ENCODE measurements at places on chromosomes 2 and 18.

- no peak for DNase-seq
Measured at GRCh38 chr2:240048237-240048636, 5.1 kb downstream of the OR6B3 start.

DNA sequence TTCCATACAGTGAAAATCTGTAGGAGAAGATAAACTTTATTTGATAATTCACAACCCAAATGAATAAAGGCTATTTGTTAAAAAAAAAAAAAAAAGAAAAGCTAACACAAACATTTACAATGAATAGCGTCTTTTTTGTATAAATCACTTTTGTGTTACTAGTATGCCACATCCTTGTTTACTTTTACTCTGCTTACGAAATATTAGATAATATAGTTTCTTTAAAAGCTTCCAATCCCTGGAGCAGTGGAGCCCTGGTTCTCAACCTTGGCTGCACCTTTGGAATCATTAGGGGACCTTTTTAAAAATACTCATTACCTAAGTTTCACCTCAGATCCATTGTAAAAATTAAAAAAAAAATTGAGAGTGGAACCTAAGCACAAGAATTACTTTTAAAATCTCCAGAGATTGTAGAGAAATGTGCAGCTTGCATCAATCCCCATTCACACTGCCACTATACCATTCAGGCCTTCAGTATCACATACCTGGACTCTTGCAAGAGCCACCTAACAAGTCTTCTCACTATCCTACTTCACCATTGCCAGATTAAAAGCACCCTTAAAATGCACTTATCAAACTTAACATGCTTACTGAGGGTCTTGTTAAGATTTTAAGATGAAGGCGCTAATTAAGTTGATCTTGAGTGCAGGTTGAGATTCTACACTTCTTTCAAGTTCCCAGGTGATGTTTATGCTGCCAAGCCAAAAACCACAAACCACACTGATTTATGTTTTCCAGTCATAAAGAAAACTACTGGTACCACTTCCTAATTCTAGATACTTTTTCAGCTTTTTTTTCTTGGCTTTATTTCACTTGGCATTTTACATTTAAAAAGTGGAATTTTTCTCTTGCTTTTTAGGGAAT lies 59.7 kb upstream of the ZC3H15 start:
- DNase-seq = no peak

DNA sequence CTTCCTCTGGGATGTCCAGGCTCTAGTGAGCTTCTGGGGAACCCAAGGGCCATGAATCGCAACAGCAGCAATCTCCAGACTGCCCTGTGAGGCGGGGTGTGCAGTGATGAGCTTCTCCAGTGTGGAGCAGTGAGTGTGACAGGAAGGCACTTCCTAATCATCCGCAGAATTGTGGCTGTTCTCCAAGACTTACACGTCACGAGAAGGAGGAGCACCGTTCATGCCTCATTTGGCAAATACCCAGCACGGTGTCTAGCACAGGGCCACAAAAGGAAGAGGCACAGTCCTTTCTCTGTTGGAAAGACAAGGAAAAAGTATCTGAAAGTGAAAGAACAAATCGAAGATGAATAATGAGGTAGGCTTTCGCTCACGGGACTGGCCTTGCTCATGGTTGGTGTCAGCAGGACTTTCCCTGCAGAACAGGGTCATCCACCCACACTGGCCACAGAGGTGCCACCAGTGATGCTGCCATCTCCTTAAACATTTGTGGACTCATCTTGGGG lies 125.1 kb upstream of the HAAO start:
- DNase-seq = no peak

DNA sequence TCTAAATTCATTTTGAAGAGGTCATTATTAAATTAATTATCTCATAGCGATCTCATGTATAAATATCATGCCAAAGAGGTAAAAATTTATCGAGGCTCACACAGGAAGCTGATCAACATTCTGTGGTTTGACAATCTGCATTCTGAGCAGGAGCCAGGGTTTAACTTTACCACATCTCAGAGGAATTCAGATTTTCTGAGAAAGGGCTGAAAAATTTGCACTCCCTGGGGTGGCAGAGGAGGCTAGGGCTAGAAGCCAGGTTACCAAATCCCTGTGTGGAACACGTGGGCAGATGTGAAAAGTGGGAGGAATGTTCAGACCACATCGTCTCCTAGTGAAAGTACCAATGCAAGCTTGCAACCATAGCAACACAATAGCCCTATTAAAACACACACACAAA lies 63.5 kb upstream of the CTLA4 start:
- DNase-seq = no peak

DNA sequence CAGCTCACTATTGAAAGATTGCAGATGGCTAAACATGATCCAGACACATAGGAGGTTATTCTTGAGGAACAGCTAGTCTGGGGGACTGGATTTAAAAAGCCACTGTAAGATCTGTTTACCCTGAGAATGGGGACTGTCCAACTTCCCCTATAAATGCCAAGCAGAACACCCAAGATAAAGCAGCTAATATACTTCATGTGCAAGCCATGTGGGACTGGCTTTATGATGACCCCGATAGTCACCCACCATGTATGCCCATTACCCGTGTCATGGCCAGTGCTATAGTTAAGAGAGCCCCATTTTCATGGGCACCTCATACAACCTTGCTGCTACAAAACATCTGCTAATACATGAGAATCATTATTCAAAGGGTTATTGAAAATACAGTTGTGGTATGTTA lies 16.0 kb downstream of the YPEL5 start:
- DNase-seq = no peak

- DNase-seq = no peak
Measured at GRCh38 chr2:101509499-101510284, 34.8 kb upstream of the RFX8 start.

DNA sequence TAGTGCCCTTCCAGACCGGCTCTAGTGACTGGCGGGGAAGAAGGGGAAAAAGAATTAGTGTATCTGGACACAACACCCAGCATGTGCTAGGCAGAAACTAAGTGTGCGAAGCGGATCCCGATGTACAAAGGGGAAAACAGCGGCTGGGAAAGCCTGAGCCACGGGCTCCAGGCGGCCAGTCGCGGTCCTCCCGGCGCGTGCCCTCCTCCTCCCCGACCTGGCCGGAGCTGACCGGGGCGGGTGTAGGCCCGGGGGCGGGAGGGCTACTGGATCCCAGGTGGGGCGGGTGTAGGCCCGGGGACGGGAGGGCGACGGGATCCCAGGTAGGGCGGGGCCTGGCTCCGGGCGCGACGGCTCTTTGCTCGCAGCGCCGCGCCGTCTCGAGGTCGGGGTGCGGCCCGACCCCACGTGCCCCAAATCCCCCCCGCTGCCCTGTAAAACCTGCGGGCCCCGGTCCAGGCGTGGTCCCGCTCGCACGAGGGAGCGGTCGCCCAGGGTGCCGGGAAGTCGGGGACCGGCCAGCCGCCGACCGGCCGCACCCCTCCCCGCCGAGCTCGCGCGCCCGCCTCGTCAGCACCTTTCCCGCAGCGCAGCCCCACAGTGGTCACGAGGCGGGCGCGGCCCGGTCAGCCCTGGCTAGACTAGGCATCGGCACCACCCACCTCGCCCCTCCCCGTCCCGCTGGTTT lies 48.8 kb downstream of the C2orf42 start:
- DNase-seq = no peak

GRCh38 chr2:151815821-151816489 lies 12.3 kb downstream of the ARL5A start:
- DNase-seq = no peak

GRCh38 chr2:129748653-129749052 lies 230.8 kb upstream of the RAB6C start:
- no peak for DNase-seq

DNA sequence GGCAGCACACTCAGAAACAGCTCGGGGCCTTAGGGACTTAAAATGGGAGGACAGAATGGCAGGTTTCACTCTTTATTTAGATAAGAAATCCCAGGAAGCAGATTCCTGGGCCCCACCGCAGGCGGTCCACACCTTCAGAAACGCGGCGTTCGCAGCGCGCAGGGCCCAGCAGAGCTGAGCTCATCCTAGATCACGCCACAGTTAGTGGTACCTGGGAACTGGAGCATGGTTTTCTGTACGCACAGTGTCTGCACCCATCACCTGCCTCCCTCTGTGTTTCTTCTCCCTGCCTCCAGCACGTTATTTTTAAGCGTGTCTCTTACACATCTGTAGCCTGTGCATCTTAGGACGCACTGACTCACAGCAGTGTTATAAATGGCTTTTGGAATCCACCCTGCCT lies 242.1 kb downstream of the ALPK2 start:
- DNase-seq = no peak

DNA sequence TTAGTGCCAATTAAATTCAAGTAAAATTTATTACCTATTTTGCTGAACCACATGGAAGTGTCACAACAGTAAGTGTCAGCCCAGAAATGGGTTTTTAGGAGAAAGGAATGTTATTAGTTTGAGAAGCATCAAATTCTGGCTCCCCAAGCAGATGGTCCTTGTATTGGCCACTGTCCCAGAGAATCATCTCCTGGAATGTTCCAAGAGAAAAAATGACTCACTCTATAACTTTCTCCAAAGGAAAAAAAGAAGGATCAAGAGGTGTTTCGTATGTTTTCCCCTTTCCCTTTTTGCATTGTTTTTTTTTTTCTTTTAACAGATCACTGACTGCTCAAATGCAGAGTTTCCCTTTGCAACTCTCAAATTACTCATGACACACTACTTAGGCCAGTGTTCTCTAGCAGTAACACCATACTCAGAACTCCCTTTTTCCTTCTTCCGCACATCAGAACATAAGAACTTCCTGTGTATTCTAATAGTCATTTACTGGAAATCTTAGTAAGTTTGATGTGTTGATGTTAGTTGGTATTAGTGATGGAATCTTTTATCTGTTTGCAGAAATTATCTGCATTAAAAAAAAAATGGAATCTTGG lies 390.3 kb downstream of the GPD2 start:
- no peak for DNase-seq

DNA sequence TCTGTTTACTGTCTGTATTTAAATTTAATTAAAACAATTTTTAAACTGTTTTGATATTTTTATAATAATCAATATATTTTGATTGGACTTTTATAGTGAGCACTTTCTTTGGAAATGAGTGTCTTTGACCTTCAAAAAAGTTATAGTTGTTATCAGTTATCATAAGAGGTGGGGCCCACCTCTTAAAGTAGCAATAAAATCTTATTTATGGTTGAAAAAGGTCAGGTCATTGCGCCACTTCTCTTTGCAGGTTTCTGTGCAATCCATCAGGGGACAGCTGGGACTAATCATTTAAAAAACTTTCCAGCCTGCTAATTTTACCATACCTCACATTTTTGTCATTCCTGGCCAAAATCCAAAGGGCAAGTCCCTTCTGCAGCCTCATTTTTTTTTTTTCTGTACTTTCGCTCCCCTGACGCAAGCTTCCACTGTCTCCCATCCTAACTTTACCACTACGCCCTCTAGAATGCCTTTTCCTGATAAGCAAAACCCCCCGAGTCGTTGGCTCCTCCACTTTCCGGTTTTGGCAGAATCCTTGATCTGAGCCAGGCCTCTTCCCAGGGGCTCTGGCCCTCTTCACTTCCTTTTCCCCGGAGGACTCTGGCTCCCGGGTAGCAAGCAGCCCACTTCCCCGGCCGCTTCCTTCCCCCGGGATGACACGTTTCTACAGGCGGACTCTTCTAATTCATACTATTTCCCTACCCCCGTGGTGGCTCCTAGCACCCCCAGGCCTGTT lies 1.1 kb upstream of the SEH1L start:
- no peak for DNase-seq

DNA sequence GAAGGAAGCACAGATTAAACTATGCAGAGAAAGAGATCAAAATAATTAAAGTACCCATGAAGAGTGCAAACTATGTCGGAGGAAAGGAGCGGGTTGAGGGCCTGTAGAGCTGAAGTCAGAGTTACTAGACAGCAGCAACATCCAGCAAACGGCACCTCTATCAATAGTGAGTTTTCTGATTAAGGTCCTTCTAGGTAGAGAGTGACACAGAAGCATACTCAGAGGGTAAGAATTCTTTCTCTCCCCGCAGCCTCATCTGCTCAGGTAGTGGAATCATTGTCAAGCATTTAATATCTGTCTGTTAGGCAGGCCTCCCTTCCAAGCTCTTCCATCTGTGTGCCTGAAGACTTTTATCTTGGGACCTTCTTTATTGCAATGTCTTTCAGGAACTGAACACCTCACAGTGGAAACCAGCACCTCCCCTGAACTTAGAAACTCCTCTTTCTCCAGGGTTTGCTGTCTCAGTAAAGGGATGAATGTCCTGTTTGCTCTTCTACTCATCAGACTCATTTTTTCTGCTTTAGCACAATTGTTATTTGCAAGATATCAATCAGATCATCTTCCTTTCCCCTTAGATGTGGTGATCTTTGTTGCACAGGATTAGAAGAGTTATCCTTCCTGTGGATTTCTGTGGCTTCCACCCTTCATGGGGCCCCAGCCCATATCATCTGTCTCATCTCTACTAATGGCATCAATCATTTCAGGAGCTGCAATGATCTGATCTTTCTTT lies 28.8 kb downstream of the SP140 start:
- DNase-seq = no peak

DNA sequence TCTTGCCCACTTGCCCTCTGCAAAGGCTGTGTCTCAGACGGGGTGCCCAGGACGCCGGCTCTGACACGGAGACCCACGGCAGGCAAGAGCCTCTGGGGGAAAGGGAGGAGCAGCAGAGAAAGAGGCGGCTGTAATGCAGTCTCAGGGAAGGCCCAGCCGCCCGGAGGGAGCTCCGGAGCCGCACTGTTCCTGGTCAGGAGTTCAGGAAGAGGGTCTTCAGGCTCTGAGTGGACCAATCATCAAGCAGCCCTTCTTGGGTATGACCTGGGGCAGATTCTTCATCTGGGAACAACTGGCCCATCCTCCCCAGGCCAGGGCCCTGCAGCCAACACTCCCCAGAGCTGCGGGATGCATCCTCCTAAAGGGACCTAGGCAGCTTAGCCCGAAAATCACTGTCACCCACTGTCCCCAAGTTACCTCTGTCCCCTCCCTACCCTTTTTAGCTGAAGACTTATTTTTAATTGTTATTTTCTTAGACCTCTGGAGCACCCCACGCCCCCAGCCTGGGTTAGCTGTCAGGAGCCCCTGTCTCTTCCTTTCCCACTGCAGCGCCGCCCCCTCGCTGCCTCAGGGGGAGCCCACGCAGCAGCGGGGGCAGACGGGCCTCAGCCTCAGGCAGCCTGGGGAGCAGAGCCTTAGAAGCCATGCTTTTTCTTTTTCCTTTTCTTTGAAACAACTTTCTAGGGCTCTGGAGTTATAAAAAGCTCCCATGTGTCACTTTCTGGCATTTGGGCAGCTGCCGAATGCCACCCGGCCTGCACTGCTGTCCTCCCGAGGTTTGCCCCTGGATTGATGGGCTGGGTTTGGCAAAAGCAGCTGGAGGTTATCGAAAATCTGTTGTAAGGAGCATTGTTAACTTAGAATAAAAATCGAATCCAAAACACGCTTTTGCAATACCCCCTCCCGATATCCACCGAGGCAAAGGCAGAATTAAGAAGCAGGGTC lies 644 bp upstream of the NEU2 start:
- DNase-seq = no peak

DNA sequence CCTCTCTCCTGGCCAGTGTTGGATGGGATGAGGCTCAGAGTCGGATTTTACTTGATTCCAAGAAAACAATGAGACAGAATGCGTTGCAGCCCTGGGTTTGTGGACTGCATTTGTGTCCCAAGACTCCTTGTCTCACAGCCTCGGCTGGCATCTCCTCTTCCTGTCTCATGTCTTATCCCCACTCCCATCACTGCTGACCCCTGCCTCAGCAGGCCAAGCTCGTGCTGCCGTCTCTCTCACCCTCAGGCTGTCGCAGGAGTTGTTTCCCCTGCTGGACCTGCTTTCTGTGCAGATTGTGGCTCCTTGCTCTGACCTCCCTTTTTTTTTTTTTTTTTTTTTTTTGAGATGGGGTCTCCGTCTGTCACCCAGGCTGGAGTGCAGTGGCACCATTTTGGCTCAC lies 70.2 kb upstream of the RALBP1 start:
- DNase-seq = no peak

GRCh38 chr18:58865701-58866065 lies 1.0 kb downstream of the ZNF532 start:
- DNase-seq = no peak
